EL (cell line): ENCODE measurements at places on chromosomes 1 and 21.

- DNase-seq, result no peak
Observed at GRCh38 chr1:28965271-28965870, 51.0 kb downstream of the EPB41 start.

GRCh38 chr1:198535631-198536030 is 4.8 kb downstream of the ATP6V1G3 start:
- no peak for DNase-seq

- peak; percentile 77 for DNase-seq
Observed at GRCh38 chr1:208243967-208244916, at the start of gene PLXNA2. Gene PLXNA2, minus strand, starts transcription at chr1:208244384. Its CDS starts 26,462 bp downstream, at chr1:208217922.

- DNase-seq, result no peak
Observed at GRCh38 chr21:45162809-45163208, 88.4 kb downstream of the ADARB1 start.

GRCh38 chr1:168621356-168621755 is 45.0 kb downstream of the XCL1 start:
- DNase-seq, result peak; percentile 19

GRCh38 chr1:32703479-32704291 is 1.1 kb upstream of the SYNC start:
- peak; percentile 99 for DNase-seq

DNA sequence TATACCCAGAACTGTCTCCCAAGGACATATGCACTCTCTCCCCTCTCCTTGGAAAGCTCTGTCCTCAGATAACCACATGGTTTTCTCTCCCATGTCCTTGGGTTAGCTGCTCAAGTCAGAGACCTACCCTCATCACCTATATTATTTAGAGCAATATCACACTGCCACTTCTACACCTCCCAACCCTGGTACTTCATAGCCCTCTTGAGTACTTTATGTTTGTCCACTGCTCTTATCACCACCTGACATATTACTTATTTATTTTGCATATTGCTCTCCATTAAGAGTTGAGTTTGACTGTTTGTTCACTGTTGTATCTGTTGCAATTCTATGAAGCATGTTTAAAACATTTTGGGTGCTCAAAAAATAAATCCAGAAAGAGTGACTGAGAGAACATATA is 126.3 kb upstream of the ATP1B1 start:
- DNase-seq, result no peak

GRCh38 chr1:24705260-24706073 is 39.8 kb upstream of the CLIC4 start:
- DNase-seq, result peak; percentile 58

- no peak for DNase-seq
Observed at GRCh38 chr21:34522284-34522683, 10.3 kb upstream of the KCNE1 start.

GRCh38 chr1:230917284-230918135 is 49.2 kb upstream of the C1orf198 start:
- peak; percentile 68 for DNase-seq

- DNase-seq, result no peak
Observed at GRCh38 chr1:81119319-81119718, 681.4 kb upstream of the ADGRL2 start.

DNA sequence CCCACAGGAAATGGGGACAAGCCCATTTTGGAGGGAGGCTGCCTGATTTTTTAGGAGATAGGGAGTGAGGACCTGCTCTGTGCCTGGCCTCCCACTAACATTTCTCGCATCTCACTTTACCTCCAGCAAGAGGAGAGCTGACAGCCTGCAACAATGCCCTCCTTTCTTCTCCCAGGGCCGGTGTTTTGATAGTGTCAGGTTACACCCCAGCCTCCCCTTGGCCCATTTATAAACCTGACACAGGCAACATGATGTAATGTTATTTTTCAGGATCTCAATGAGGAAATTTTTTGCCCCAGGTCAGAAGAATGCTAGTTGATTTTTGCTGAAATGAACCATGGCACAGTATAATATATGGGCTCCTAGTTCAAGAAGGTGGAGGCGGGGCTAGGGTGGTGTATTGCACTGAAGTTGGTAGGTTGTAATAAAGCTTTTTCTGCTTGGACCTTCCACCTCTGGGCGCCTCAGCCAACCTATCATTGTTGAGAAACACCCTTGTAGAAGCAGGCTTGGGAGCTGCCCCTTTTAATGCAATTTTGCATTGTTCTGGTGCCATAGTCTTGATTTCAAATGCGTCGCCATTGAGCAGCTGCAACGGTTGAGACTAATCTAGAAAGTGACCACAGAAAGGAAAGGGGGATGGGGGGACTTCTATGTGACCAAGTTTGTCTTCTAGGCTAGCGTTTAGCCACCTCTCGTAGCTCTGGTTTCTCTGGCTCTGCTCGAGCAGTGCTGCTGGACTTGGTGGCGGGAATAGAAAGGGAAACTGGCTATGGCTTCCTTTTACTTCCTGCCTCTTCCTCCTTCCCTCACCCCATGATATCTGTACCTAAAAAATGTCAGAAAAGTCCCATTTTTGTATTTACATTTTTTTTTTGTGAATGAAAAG is 53.0 kb downstream of the PBX1 start:
- peak; percentile 84 for DNase-seq

GRCh38 chr1:38865112-38865715 is 5.6 kb upstream of the RRAGC start:
- DNase-seq, result no peak

DNA sequence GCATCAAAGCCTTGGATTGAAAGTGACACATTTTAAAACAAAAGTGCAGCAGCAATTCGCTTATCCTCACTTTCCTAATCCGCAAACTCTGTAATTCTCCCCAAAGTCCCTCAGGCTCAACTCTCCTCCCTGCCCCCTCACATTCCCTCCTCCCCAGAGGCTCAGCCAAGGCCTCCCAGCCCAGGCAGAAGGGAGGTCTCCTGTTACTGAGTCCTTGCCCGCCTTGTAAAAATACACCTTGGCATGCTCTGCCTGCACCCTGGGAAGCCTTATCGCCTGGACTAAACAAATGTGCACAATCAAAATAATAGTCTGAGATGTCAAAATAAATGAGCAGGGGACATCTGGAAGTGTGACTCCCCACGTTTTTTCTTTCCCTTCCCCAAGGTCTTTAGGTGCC is 109.7 kb downstream of the PLXNA2 start:
- DNase-seq, result no peak

- no peak for DNase-seq
Observed at GRCh38 chr1:206805357-206805756, 33.1 kb upstream of the IL10 start.

DNA sequence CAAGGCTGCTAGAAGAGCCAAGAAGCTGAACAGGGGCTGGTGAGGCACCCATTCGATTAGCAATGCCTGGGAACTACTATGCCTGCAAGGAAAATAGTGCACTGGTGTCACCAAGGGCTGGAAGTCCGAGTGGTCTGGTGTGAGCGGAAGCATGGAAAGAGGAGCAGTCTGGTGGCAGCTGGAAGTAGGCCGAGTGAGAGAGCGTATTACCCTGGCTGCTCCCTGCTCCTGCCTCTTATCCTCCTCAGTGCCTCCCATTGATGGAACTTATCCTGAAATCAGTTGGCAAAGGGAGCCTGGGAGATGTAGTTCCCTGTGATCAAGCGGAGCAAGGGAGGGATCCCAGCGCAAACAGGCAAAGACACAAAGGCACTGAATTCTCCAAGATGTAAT is 9.6 kb downstream of the SMAP2 start:
- peak; percentile 35 for DNase-seq

DNA sequence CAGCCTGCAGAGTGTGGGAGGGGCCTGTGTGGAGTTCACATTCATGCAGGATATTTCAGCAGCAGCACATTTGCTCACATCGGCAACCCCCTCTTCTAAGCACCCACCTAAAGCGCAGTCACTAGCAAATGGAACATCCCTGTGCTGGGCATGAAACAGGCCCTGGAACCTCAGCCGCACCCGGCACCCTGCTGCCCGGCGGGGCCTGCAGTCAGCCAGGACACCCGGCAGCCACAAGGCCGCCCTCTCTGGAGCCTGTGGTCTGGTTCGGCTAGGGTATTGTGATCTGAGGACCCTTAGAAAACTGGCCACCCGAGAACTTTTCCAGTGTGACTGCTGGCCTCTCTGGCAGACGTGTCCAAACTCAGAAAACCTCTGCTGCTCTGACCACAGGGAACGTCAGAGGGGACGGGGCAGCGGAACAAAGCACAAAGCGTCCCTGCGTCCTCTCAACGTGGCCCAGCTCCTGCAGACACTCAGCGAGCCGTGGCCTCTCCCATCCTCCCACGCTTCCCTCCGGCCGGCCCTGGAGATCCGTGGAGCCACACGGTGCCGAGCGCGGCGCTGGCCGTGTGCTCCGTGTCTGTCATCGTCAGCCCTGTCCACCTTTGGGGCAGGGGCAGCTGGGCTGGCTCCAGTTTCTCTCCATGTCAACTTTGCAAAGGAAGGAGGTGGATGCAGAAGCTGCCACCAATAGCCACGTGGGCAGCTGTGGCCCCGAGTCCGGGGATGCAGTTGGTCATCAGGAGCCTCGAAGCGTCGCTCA is 175.9 kb upstream of the ARHGEF16 start:
- no peak for DNase-seq

GRCh38 chr1:155514582-155515187 is 47.9 kb downstream of the ASH1L start:
- no peak for DNase-seq

DNA sequence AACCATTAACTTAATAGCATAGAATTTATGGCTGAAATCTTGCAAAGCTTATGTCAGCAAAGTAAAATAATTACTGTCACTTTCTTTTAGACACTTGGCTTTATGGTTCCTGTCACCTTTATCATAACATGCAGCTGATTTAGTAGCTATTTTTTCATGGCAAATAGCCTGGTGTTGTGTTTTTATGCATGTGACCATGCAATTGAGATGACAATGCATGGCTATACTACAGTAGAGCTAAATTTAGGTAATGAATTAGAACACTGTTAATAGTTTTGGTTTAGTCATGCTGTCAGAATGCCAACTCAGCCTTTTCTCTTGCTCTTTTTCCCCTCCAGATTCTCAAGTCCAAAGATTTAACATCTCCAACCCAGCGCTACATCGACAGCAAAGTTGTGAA is 88.6 kb downstream of the TGFB2 start:
- no peak for DNase-seq

DNA sequence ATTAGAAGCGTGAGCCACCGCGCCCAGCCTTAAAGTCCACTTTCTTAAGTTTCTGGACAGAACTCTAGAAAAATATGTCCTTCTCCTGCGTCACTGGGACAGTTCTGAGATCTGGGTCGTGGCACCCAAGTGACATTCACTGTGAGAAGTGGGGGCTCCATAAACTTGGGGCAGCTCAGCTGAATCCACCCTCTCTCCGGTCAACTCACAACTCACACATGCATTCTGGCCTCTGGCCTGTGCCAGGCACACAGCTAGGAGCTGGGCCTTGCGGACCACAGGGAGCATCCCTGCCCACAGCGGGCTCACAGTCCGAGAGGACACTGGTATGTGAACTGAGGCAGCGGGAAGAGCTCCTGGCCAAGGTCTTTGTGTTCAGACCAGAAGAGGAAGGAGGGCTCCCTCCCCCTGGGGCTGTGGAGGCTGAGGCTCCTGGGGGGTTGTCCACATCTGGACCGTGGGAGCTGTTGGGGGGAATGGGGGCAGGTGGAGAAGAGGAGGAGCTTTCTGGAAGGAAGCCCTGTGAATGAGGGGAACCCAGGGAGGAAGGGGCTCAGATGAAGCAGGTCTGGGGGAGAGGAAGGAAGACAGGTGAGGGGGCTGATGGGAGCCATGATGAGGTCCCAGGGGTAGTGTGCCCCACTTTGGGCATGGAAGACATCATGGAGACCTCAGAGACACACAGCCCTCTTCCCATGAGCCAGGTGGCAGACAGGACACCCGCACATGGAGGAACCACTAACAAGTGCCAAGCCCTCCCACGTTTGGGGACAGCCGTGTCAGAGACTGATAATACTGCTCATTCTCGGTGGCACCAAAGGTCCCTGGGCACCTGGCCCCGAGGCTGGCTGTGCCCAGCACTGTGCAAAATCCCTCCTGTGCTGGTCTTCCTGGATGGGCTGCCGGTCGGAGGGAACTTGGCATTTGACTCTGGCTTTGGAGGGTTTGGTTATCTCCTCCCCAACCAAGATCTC is 191.0 kb upstream of the VAMP3 start:
- no peak for DNase-seq

DNA sequence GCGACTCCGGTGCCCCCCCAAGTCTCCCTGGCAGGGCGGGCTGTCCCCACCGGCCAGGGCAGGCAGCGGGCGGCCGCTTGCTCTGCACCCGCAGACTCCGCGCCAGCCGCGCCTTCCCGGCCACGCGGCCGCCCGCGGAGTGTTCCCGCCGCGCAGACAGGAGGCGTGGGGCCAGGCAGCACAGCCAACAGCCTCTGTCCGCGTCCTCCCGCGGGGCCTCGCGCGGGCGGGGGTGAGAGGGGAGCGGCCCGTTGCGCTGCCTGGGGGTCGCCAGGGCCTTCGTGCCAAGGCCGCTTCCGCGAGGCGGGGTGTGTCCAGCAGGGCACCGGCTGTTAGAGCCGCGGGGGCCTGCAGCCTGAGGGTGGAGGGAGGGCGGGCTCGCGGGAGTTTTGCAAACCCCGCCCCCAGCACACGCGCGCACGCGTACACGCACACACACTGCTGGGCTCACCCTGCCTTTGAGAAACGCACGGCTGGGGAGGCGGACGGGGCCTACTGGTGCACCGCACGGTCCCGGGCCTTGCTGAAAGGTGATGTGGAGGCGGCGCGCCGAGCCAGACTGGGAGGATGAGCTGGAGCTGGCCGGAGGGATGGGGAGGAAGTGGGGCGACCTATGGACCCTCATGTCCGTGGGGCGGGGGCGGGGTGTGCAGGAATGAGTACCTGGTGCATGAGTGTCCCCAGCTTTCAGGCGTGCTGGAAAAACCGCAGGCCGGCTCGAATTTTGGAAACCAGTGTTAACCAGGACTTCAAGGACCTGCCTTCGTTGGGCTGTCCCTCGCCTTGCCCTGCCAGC is 41.5 kb downstream of the KIAA1614 start:
- DNase-seq, result peak; percentile 69

GRCh38 chr1:156075775-156076204 is 6.5 kb downstream of the MEX3A start:
- DNase-seq, result no peak

DNA sequence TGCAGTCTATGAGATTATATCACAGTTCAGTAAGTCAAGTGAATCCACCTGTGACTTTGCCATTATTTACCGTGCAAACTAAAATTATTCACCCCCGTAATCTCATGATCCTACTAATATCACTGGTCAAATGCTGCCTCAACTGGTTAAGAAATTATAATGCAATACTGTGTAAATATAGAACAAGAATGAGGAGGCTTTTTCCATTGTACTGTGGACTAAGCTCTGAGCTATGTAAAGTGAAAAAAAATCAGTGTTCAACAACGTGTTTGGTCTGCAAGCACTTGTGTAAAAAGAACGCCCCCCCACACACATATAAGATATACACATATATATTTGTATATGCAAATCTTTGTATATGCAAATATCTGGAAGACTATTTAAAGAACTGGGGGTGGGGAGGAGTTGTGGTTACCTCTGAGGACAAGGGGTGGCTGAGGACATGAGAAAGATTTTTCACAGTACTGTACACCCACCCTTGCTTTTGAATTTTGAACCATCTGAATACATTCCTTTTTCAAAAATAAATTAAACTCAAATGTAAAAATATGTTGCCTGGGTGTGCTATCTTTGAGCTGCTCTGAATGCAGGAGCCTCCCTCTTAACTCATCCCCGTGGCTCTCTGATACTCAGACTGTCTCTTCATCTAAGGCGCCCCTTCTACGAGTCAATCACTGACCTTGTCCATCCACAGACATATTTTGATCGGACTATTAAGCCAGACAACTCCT is 57.0 kb downstream of the PTP4A2 start:
- DNase-seq, result no peak
